ENCODE measurements at places on chromosomes 7 and 10.

DNA sequence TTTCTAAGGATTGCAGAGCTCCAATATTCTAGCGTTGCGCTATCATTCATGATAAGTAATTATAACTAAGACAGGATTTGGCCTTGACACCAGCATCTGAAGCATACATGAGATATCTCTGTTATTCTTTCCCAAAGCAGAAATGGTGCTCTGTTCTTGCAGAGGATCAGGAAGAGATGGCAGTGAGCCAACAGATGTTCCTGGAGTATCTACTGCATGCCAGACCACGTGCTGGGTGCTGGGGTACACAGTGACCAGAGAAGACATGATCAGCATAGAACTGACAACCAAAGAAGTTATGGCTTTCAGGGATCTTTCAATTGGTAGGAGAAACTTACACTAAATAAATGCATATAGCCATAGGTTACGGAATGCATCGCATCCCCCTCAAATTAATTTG, 63.7 kb upstream of the PLXNA4 start:
- no peak for DNase-seq

GRCh38 chr10:70144372-70145110, 2.0 kb downstream of the TYSND1 start:
- DNase-seq: no peak

DNA sequence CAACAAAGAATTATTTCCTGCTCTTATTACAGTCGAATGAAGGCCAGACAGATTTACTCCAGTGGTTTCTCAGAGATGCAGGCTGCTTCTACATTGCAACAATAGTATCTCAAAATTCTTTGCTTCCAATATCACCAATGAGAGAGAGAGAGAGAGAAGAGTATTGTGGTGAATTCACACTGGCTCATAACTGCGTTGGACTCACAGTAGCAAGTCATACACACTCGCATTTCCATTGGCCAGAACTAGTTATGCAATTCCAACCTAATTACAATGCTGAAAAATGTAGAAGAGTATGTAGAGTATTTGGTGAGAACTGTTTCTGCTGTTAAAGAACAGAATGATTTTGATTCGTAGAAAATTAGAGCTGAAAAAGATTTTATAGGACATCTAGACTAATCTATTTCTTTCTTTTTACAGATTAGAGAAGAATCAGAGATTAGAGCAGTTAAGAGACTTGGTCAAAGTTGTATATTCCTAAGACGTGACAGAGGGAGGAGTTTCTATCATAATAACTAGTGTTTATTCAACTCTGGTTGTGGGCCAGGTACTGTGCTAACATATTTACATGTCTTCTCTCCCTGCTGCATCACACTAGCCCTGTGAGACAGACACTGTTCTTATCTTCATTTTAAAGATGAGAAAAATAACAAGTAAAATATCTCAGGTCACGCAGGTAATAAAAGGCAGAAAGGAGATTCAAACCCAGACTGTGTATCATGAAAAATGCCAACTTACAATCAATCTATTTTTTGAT, 34.6 kb upstream of the PDK4 start:
- no peak for DNase-seq

- DNase-seq: no peak
These were observed 161.2 kb downstream of the CAMK1D start for GRCh38 chr10:12510501-12510941.

DNA sequence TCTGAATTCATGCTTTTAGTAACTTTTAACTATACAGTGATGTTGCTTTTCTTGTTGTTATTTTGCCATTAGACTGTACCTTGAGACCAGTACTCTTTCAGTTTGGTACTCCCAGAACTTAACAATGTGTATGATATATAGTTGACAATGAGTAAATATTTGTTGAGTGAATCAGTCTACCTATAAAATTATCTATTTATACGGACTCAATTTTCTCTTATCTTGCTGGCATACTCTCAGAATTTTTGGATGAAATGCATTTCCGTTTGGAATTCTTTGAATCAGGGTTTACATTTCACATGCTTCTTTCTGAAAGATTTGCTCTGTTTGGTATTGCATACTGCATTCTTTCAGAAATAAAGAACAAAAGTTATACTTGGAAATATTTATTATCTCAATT, 47.8 kb upstream of the LRRC17 start:
- DNase-seq: no peak

GRCh38 chr7:108838198-108838597, 268.5 kb downstream of the DNAJB9 start:
- DNase-seq: no peak

DNA sequence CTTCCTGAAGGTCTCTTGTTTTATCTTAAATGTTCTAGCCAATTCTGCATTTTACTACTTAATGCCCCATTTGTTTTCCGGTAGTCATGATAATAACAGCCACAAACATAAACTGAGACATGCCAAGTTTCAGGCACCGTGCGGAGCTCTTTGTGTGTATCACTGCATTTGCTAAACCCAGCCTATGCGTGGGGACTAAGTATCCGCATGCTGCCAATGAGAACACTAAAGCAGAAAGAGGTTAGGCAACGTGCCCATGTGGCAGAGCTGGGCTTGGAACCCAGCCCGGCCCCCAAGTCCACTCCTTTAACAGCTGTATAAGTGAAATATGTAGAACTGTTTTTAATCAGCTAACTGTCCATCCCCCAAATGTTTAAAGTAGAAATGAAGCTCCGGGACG, 54.1 kb downstream of the SLIT1 start:
- no peak for DNase-seq

DNA sequence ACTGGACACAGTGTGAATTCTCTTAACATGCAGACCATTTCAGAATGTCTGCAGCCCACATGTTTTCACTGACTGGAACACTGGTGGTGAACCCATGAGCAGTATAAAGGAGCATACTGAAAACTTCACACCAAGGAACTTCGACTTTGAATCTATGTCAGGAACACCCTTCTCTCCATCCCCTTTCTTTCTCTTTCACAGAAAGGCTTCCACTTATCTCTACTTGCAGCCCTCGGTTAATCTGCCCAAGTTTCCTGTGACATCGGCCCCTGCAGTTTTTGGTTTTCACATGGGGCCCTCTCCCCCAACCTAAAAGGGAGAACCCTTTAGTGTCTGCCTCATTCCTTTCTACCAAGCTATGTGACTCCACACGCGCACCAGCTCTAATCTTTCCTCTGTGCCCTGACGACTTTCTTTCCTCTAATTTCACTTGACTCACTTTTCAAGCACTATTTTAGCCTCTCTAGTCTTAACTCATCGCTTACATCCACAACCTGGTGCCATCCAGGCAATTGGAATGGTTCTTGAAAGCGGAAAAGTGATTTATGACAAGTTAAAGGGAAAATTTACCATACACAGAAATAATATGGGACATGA, 70.1 kb downstream of the RELN start:
- no peak for DNase-seq

DNA sequence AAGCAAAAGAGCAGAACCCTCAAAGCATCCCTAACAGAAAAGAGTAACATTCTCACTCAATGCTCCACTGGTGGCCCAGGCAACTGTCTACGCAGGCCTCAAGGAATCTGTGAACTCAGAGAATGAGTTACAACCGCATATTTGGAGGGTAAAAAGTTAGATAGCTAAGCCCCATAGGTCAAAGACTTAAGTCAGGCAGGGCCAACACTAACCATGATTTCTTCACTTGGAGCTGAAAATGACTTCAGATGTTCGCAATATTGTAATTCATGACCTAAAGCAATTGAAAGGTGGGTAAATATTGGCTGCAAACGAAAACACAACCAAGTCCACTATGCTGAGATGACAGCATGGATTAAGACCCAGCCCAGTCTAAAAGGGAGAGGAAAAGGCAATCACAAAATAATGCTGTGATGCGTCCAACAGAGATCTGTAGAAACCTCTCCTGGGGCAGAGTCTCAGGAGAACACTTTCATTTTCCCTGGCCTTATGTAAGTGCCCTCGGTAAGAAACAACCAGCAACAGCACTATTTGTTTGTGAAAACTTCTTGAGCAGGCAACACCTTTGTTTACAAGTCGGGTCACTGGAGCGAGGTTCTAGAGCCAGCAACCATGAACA, 176.5 kb downstream of the TNS3 start:
- DNase-seq: no peak

GRCh38 chr10:96789571-96790108, 42.5 kb upstream of the LCOR start:
- DNase-seq: no peak

- DNase-seq: no peak
These were observed 392.1 kb upstream of the MGMT start for GRCh38 chr10:129074939-129075338.

- DNase-seq: no peak
These were observed 11.8 kb upstream of the CLDN12 start for GRCh38 chr7:90391488-90391887.

- no peak for DNase-seq
These were observed 618.6 kb upstream of the MKI67 start for GRCh38 chr10:128744811-128745305.

- DNase-seq: no peak
These were observed 47.5 kb downstream of the RELN start for GRCh38 chr7:103941976-103942375.

GRCh38 chr10:100614429-100615095, 78.8 kb downstream of the HIF1AN start:
- DNase-seq: no peak

DNA sequence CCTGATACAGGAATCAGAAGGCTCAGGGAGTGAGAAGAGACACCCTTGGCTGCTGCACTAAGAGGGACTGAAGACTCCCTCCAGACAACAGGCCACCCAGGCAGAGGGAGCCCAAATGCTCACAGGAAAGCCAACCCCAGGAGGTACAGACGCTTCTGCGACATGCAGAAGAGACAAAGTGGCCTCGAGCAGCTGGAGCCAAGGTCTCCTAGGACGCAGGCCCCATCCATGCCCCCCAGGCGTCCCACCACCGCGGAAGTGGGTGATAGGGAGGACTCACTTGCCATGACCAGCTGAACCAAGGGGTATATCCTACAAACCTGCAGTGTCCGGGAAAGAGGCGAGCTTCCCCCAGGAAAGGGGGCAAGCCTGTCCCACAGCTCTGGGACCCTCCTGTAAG, 56.9 kb downstream of the CTBP2 start:
- no peak for DNase-seq

- DNase-seq: no peak
These were observed 2.7 kb downstream of the IGFBP1 start for GRCh38 chr7:45890902-45891461.

Data from skeletal muscle cell (primary cell).